ENCODE measurements at places on chromosomes 5 and 9.

- no peak for DNase-seq
These were observed 911 bp upstream of the PIK3R1 start for GRCh38 chr5:68214482-68215207.

- no peak for DNase-seq
These were observed 47.7 kb upstream of the TEX48 start for GRCh38 chr9:114729706-114730105.

GRCh38 chr5:98108497-98108896 is 665.0 kb upstream of the RGMB start:
- DNase-seq, result no peak

DNA sequence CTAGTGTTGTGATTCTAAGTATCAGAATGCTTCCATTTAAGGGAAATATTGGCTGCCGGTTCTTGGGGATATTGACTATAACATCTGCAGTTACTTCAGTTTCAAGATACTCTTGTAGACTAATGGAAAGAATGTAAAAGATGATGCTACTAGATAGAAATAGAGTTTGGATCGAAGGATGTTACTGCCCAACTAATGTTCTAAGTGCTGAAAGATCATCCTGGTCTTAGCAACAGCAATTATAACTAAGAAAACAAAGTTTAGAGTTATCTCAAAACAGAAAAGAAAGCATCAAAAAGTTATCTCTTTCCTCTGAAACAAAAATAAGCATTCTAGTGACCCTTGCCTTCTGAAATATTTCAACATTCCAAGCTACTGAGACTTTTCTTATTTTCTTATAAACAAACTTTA is 49.9 kb downstream of the ITGA1 start:
- DNase-seq, result no peak

- no peak for DNase-seq
These were observed 46.7 kb upstream of the MAMDC2 start for GRCh38 chr9:69996967-69997366.

All from stimulated activated CD4-positive, alpha-beta T cell treated with anti-CD3 and anti-CD28 coated beads, Interleukin-15, amount 100 ng/mL, for 24 hours (primary cell).